Sigmoid colon (tissue), 7 donors: ENCODE measurements at places on chromosomes 7 and 10. TPM values are rescaled to one million over a fixed set of nuclear protein-coding genes. Genes with fewer than 3 reads are reported as not detected.

The SYNPO2L gene
- not detected for total RNA-seq

The CXCL12 gene
- total RNA-seq, result 72.1 TPM

GRCh38 chr10:33487014-33487776 lies 152.7 kb upstream of the NRP1 start:
- peak overlapping the region; percentile 15 for H3K4me3 ChIP-seq
- H3K4me1 ChIP-seq, result no peaks in the 10 kb centered on the region
- H3K27ac ChIP-seq, result peak overlapping the region; percentile 64
- H3K36me3 ChIP-seq, result no peaks in the 10 kb centered on the region
- no peaks in the 10 kb centered on the region for H3K27me3 ChIP-seq

The SPDYE11 gene
- total RNA-seq, result not detected

The SVOPL gene
- not detected for total RNA-seq

- H3K27me3 ChIP-seq, result peaks cover 33% of the 10 kb centered on the region
- no peak for DNase-seq
- no peaks in the 10 kb centered on the region for H3K36me3 ChIP-seq
- peak overlapping the region; percentile 69 for H3K27ac ChIP-seq
- peaks cover 22% of the 10 kb centered on the region for H3K4me1 ChIP-seq
These were observed 565 bp downstream of the STRIP2 start for GRCh38 chr7:129434675-129435318.

The TAS2R39 gene
- total RNA-seq, result not detected

The CRPPA gene
- 4.3 TPM for total RNA-seq

DNA sequence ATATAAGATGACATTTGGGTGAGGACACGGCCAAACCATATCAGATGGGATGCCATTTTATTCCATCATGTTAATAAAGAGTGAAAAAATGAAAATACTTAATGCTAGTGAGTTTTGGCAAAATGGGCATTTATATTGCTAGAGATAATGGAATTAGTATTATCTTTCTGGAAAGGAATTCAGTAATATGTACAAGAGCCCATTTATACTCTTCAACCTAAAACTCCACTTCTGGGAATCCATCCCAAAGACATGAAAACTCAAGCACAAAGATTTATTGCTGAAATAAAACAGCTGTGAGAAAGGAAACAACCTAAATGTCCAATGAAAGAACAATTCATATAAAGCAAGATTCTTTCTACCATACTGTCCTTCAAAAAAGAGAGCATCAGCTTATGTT lies 96.0 kb upstream of the TMEM168 start:
- H3K27me3 ChIP-seq, result no peaks in the 10 kb centered on the region
- DNase-seq, result no peak

The SMO gene
- 18.6 TPM for total RNA-seq
